Melanocyte of skin (primary cell): ENCODE measurements at places on chromosomes 1 and 21. TPM values are rescaled to one million over a fixed set of nuclear protein-coding genes. Genes with fewer than 3 reads are reported as not detected.

CFHR5 gene
- not detected in 2 replicates for total RNA-seq

FCRL1 gene
- total RNA-seq: under 0.01 TPM in 1 of 2 replicates, not detected in the other

S1PR1 gene
- 0.33 TPM in 1 of 2 replicates, not detected in the other for total RNA-seq

ANKRD45 gene
- 0.33 TPM in 1 of 2 replicates, not detected in the other for total RNA-seq

GLIS1 gene
- under 0.01 and 0.36 TPM in 2 replicates for total RNA-seq

PIGV gene
- 20.7 and 22.7 TPM in 2 replicates for total RNA-seq

PRKAB2 gene
- 12.0 and 18.9 TPM in 2 replicates for total RNA-seq

AMIGO1 gene
- 0.31 and 0.33 TPM in 2 replicates for total RNA-seq

A3GALT2 gene
- not detected in 2 replicates for total RNA-seq
